PC-3 (cell line): ENCODE measurements at places on chromosomes 2 and 18. TPM values are rescaled to one million over a fixed set of nuclear protein-coding genes. Genes with fewer than 3 reads are reported as not detected.

DNA sequence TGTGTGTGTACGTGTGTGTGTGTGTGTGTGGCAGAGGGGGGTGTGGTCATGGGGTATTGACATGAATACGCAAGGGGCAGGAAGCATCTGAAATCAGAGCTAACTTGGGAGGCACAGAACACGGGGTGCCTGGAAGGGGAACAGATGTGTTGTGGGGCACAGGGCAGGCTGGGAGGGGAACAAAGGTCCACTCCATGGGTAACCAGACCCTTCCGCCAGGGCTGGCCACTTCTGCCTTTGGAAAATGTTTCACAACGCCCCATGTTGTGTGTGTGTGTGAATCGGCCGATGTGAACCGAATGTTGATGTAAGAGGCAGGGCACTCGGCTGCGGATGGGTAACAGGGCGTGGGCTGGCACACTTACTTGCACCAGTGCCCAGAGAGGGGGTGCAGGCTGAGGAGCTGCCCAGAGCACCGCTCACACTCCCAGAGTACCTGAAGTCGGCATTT, at the start of gene SLC11A1:
Gene SLC11A1, plus strand, starts transcription at position 358 of the 451 bp plus-strand sequence. CDS start 96 bp downstream, outside the sequence.
- no peak within 1 kb of the TSS for H3K4me3 ChIP-seq
- no peak for DNase-seq
- H3K27me3 ChIP-seq, result no peaks in the 10 kb centered on the region
- H3K4me1 ChIP-seq, result no peaks in the 10 kb centered on the region

DNA sequence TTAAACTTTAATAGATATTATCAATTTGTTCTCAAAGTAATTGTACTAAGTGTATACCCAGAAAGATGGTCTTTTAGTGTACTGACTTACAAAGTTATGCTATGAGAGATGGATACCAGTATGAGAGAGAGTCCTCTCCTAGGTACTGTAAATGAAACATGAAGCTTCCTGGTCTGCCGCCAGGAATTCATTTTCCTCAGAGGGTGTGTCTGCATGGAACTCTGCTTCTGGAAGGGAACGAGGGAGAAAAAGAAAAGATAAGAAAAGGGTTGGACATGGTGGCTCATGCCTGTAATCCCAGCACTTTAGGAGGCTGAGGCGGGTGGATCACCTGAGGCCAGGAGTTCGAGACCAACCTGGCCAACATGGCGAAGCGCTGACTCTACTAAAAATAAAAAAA, 2.2 kb upstream of the SSB start:
- peaks cover 17% of the 10 kb centered on the region for H3K4me1 ChIP-seq
- no peak overlapping the region for H3K27ac ChIP-seq
- peak; percentile 42 for DNase-seq
- H3K36me3 ChIP-seq, result 0 out of 2 replicates have a peak, but pooled peaks cover 6% of the 10 kb centered on the region

GRCh38 chr2:128091726-128092080, 703 bp downstream of the UGGT1 start:
- peak overlapping the region; percentile 52; the same call in 1 of the 2 replicates for H3K27ac ChIP-seq
- peaks cover 6% of the 10 kb centered on the region; the same call in 1 of the 2 replicates for H3K4me1 ChIP-seq
- H3K4me3 ChIP-seq, result peak overlapping the region; percentile 96
- H3K27me3 ChIP-seq, result no peaks in the 10 kb centered on the region
- peak; percentile 14 for DNase-seq

GRCh38 chr2:139378373-139378772, 598.2 kb upstream of the NXPH2 start:
- H3K36me3 ChIP-seq, result no peaks in the 10 kb centered on the region
- no peak overlapping the region for H3K4me3 ChIP-seq
- no peak for DNase-seq
- no peaks in the 10 kb centered on the region for H3K27me3 ChIP-seq

DNA sequence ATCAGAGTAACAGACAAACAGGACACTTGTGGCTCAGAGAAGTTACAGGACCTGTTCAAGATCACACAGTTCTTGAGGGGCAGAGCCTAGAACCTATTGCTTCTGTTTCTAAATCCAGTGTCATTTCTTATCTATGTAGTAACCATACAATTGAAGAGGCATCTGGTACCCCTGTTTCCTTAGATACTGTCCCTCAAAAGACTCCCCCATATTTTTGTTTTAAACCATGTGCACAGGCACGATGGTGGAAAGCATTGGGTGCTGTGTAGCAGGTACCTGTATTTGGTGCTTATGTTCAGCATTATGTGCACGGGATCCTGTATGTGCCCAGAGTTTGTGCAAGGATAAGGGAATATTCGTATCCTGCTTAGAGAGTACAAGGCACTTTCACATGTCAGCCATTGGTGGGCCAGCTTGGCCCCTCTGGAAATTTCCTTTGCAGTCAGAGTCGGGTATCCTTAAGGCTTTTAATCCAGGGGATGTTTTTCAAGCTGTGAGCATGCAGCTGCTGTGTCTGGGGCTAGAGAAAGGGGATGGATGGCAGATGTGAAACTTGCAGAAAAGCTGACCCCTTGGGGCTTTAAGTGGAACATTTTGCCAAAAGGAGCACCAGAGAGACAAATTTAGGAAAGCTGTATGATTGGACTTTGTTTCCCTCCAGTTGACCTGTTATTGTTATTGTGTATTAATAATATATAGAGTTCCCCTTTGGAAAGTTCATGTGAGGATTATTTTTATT, 2.1 kb downstream of the LBH start:
- no peak for DNase-seq
- 0 out of 2 replicates have a peak overlapping the region, but pooled peaks have one; percentile 67 for H3K4me3 ChIP-seq
- H3K4me1 ChIP-seq, result peaks cover 33% of the 10 kb centered on the region
- H3K36me3 ChIP-seq, result no peaks in the 10 kb centered on the region

DNA sequence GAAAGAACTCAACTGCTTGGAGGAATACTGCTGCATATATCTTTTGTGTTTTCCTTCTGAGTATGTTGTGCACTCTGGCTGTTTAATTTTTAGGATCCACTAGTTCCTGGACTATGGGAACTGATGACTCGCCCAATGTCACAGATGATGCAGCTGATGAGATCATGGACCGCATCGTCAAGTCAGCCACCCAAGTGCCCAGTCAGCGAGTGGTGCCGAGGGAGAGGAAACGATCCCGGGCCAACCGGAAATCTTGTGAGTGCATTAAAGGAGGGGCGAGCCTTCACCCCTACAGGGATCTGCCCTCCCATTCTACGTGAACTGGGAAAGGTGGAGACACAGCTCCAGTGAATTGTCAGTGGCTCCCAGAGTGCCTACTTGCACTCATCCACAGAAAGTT, 59.6 kb downstream of the TPGS2 start:
- no peaks in the 10 kb centered on the region for H3K27me3 ChIP-seq
- no peak overlapping the region for H3K4me3 ChIP-seq
- H3K36me3 ChIP-seq, result no peaks in the 10 kb centered on the region
- no peaks in the 10 kb centered on the region for H3K4me1 ChIP-seq
- H3K27ac ChIP-seq, result no peak overlapping the region

DNA sequence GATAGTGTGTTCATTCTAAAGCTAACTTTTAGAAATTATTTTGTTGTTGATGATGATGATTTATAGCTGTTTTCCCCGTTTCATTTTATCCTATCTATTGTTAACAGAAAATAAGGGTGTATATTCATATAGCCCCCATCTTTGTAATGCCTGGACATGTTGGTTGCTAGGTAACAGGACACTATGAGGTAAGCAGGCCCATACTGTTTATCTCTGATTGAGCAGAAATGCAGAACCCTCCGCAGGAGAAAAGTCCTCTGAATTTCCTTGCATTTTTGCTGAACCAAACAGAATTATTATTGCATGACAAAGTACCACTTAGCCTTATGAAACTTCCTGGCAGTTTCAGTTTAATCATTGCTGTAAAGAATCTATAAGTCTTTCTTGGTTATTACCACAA, 339.4 kb downstream of the DCC start:
- no peaks in the 10 kb centered on the region for H3K36me3 ChIP-seq
- no peak overlapping the region for H3K27ac ChIP-seq
- DNase-seq, result no peak
- H3K27me3 ChIP-seq, result 0 out of 2 replicates have a peak, but pooled peaks cover 8% of the 10 kb centered on the region
- no peaks in the 10 kb centered on the region for H3K4me1 ChIP-seq

DNA sequence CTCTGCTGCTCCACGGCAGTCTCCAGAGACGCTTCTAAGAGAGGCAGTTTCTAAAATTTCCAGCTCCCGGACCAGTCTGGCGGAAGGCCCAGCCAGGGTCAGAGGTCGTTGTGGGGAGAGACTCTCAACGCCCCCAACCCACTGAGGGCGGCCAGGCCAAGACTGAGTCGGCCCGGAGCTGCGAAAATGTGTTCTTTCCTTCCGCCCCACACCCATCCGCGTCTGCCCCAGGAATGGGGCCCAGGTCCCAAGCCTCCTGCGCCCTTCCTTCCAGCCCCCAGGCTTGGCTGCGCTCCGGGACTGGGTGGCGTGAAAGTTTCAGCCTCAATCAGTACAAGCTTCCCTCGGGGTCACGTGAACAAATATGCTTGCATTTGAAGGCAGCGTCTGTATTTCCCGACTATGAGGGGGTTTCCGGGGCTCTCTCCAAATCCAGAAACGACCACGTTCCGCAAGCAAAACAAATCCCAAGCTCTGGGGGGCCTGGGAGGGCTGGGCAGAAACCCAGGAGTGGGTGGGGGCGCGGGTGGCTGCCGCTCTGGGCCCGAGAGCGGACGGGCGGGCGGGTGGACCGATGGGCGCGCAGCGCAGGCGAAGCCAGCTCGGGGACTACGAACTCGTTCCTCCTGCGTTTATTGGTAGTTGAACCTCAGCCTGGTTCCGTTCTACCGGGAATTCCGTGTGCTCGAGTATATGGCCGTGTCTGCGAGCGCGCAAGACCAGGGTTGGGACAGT, 3.3 kb downstream of the HOXD3 start:
- no peak overlapping the region for H3K27ac ChIP-seq
- H3K4me1 ChIP-seq, result no peaks in the 10 kb centered on the region
- H3K36me3 ChIP-seq, result no peaks in the 10 kb centered on the region
- no peak overlapping the region for H3K4me3 ChIP-seq
- no peaks in the 10 kb centered on the region for H3K27me3 ChIP-seq

DNA sequence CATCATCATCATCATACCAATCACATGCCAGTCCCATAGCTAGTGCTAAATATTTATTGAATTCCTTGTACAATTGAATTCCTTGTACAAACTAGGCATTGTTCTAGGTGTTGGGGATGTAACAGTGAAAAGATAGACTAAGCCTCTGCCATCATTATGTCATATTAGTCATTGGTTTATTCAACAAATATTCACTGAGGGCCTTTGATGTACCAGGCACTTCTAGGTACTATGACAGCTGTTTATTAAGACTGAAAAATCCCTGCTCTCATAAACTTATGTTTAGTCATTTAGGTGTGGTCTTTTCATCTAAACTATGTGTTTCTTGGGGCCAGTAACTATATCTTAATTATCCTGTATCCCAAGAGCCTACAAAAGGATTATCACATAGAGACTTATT, 412.3 kb upstream of the ETAA1 start:
- H3K27ac ChIP-seq, result no peak overlapping the region
- no peak overlapping the region for H3K4me3 ChIP-seq
- H3K4me1 ChIP-seq, result peaks cover 3% of the 10 kb centered on the region; the same call in 1 of the 2 replicates
- peaks cover 11% of the 10 kb centered on the region; the same call in 1 of the 2 replicates for H3K27me3 ChIP-seq

PRKAG3 gene
- not detected in 2 replicates for total RNA-seq

REEP1 gene
- 0.06 TPM in 1 of 2 replicates, not detected in the other for total RNA-seq

PCBP1 gene
- 39.2 and 59.7 TPM in 2 replicates for total RNA-seq

ALK gene
- 0.81 and 0.87 TPM in 2 replicates for total RNA-seq

FBLN7 gene
- total RNA-seq, result 0.75 and 2.2 TPM in 2 replicates

C2orf66 gene
- total RNA-seq, result 0.51 TPM in 1 of 2 replicates, not detected in the other

GKN2 gene
- total RNA-seq, result 0.58 TPM in 1 of 2 replicates, not detected in the other

PROC gene
- 0.35 and 0.58 TPM in 2 replicates for total RNA-seq
